ENCODE measurements at places on chromosomes 4 and X.

DNA sequence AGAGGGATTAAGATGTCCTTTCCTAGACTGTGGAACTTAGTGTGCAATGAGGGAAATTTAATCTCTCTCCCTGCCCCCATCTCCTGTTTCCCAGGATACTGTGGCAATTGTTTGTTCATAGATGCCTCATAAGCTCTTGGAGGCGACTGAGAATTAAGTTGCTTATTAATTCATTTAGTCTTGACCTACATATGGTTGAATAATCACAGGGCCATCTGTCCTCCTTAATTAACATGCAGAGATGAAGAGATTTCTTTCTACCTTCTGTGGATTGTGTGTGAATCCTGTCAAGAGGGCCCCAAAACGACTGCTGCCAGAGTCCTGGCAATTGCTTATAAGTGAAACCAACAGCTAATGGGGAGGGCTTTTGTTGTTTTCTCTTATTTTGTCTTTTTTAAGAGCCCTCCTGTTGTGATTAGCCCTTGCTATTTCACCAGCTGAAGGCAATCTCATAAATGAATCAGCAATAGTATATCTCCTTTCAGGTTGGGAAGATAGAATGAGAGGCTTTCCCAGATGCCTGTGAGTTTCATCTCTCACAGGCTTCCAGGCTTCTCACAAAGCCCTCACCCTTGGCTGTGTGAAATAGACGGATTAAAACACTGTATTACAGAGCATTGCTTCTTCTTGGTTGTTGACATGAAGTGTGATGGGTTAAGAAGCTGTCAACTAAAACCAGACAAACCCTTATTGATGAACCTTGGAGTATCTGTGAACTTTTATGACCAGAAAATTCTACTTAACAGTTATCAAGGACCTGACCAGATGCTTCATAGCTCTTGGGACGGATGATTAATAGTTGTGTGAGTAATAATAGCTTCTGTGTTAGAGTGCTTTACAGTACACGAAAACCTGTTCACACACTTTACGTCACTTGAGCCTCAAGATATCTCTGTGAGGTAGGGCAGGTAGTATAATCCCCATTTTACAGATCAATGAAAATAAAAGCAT is 58.5 kb downstream of the PGRMC2 start:
- no peak for DNase-seq

DNA sequence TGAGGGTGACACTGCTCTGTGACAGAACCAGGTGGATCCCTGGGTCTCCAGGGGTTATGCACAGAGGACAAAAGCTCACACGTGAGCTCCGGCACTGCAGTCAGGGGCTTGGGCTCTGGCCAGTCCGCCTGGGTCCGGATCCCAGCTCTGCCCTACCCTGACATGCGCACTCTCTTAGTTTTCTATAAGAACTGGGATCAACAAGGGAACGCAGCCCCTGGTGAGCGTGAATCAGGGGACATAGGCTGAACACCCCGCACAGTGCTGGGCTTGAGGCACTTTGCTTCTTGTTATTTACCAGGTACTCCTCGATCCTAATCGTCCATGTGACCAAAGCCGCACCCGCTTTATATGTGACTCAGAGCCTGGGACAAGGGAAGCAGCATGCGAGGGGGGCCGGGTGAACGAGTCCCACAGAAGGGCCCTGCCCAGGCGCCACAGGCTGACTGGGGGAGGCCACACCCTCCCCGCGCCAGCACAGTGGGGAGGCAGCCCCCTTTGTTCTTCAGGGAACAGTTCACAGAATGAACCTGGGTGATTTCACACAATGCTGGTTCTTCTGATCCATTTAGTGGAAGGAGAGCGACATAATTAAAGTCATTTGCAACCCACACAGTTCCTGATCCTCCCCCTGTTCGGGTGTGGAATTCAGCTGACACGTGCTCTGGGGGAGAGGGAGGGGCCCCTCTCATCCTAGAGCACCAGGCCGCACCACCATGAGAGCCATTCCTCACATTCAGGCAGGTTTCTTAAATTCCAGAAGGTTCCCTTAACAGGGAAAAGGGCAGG is 55.5 kb downstream of the WFS1 start:
- no peak for DNase-seq

GRCh38 chr4:186172546-186172945 is 18.8 kb upstream of the CYP4V2 start:
- no peak for DNase-seq

DNA sequence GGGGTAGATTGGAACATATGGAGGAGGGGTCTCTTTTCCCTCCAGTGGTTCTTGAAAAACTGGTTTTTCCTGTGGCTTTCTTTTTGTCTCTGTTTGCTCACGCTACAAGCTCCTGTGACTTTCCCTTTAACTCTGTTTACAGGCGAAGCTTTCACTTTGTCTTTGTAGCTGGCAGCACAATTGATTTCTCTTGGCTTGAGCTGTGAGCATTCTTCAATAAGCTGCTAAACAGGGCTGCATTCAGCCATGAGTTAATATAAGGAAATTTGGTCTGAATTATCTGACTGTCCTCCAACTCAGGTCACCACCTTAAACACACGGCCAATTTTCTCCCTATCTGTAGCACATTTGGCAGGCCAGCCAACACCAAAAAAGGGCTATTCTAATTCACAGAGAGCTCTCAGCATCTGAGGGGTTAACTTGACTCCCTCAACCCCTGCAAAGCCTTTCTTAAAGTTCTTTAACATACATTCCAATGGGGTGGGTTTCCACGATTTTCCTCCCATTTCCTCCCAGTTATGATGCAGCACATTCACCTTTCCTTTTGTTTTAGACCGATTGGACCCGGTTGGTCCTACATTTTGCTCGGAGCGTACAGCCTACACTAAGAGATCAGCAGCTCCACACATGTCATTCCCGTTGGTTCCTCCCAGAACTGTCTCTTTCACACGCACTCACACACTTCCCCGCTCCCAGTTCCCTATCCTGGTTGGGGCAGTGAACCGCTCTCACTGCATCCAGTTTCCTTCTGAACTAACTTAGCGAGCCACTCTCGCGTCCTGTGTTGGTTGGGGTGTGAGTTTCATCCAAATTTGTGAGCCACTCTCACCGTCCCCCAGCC is 45.4 kb downstream of the UGT2A3 start:
- DNase-seq = no peak

GRCh38 chr4:105061731-105062130 is 84.9 kb upstream of the TET2 start:
- no peak for DNase-seq

- DNase-seq = no peak
Observed at GRCh38 chrX:130636277-130636676, 234.5 kb downstream of the RBMX2 start.
